Stimulated activated CD4-positive, alpha-beta T cell treated with anti-CD3 and anti-CD28 coated beads, TNF-alpha, amount 100 ng/mL, for 24 hours (primary cell): ENCODE measurements at places on chromosomes 5 and 9.

DNA sequence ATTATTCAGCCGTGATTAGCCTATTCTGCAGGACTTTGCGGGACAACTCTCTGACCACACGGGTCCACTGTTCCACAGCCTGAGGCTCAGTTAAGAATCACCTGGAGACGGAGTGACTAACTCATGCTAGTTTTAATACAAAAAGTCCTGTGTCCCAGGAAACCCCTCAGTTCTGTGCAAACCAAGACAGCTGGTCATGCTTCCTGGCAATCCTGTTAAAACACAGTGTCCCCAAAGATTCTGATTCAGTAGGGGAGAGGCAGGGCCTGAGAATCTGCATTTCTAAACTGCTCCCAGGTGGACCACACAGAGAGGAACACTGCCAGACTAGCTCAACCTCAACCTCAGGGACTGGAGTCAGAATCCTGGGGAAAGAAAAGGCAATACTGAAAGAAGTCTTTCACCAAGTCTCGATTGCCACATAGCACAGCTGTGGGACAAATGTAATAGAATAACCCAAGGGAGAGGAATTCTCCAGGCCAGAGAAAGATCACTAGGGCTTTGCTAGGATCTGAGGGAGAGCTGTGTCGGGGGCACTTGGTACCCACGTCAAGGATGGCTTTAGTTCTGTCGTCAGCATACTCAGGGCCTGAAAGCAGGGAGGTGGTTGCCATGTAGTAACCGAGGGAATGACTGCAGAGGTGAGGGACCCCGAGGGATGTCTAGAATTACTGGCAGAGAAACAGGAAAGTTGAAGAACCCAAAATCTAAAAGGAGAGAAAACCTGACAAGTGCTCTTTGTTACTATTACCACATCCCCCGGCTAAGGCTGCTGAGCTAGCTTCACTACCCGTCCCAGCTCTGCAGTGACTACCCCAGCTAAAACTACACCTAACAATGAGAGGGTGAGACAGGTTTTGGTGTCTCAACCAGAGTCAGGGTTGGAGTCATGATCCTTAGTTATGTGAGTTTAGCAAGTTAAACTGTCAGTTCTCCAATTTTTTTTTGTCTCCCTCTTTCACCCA lies 8.6 kb downstream of the SUSD1 start:
- no peak for DNase-seq

- DNase-seq: no peak
These were observed 2.0 kb upstream of the FAF2 start for GRCh38 chr5:176446028-176446665.

GRCh38 chr9:120729791-120730241 lies 15.5 kb upstream of the MEGF9 start:
- DNase-seq: no peak

DNA sequence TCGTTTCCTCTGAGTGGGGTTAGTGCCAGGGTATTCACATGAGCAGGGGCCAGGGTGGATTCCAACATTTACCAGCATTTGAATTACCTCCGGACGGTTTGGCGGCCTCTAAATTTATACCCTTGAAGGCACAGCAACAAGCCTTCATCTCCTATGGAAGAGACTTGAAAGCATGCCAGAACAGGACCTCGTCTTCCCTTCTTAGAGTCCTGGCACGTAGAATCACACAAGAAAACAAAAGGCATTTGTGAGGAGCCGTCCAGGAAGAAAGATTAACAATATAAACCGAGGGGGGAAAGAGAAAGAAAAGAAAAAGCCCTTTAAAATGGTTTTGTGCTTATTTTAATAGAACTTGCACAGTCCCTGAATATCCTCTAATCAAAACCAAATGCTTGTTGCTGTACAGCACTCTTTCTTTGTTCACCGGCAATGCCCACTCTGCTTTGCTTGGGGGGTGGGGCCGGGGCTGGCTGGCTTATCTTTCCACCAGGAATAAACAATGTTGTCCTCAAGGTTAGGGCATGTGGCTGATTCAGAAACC lies 575.8 kb upstream of the ZNF462 start:
- no peak for DNase-seq

- DNase-seq: no peak
These were observed 170.4 kb downstream of the FOCAD start for GRCh38 chr9:20854444-20854843.

DNA sequence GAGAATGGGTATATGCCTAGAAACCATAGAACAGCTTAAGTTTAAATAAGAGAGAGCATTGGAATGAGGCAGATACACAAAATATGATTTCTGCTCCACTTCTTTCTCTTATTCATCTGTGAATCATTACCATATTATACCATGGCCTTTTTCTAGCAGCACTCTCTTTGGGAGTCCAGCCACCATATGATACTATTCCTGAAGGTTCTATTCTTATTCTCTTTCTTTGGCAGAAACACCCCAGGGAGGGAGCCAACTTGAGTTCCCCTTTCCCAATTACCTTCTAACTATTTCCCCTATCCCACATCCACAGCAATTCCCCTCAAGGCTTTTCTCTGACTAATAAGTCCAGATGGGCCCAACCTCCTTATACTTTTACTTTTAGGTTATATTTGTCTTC lies 55.9 kb downstream of the NDUFAF2 start:
- no peak for DNase-seq

DNA sequence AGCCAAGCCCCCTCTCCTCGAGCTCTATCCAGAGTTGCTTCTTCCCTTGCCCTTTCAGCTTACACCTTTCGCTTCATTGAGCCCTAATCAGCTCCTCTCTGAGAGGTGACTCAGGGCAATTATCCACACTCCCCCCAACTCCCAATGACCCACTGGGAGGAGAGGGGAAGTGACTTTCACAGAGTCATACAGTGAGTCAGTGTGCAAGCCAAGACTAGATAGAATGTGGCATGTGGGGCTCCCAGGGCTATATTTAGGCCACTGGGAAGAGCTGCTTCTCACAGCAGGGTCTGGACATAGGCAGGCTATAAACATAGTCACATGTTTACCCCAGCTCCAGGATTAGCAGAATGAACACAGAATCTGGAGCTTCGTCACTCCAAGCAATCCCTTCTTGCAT lies 57.4 kb downstream of the NRG2 start:
- no peak for DNase-seq

GRCh38 chr9:69222970-69223369 lies 48.9 kb downstream of the TJP2 start:
- no peak for DNase-seq

DNA sequence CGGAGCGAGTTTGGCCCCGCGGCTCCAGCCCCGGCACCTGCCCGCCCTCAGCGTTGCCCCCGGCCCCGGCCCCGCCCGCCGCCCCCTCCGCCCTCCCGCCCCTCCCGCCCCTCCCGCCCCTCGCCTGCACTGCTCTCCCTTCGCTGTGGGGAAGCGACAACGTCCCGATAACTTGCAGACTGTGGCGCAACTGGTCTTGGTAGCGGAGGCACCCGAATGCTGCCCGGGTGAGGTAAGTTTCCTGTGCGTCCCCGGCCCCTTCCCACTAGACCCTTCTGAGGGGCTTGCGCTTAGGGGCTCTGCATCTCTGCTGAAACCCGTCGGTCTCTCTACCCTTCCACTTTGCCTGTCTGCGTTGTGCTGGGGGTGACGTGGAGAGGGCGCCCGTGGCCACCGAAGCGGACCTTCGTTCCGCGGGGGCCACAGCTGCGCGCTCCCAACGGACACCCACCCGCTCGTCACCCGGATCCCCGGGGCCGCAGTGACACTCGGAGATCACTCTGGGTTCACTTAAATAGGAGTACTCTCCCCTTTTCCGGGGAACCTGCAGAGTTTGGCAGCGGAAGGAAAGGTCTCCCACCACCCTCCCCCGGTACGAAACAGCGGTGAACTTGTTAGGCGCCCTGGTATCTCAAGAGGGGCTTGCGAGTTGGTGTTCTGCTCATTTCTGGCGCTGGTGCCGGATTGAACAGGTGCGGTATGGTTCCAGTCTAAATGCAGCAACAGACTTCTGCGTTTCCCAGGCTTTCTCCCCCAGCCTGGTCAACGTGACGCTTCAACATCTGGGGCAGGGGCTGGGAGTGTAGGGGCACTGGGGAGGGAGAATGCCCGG lies 707 bp downstream of the PIP5K1B start:
- DNase-seq: no peak

- no peak for DNase-seq
These were observed 51.7 kb upstream of the SSBP2 start for GRCh38 chr5:81802625-81803024.

- no peak for DNase-seq
These were observed 6.9 kb upstream of the EXOC3 start for GRCh38 chr5:435961-436640.

DNA sequence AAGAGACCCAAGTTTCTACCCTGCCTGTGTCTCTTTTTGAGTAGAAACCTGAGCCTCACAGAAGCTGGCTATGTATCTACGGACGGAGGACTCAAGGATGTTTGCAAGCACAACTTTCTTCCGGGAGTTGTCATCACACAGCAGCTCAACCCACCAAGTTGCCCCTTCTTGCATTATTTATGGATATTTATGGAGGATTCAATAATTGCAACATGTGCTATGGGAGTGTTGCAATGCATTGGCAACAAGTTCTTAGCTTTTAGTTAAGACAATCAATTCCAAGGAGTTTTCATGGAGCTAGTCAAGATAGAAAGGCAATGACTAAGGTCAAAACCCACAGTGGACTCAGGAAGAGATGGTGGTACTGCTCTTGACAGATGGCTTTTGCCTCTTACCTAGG lies 336.9 kb downstream of the ENC1 start:
- DNase-seq: no peak

- no peak for DNase-seq
These were observed 609.0 kb upstream of the COX7C start for GRCh38 chr5:86008704-86009103.

GRCh38 chr5:160269017-160269416 lies 39.7 kb downstream of the FABP6 start:
- no peak for DNase-seq

GRCh38 chr5:87529486-87530076 lies 116.9 kb upstream of the CCNH start:
- DNase-seq: no peak

GRCh38 chr9:99677281-99677680 lies 144.4 kb upstream of the NR4A3 start:
- no peak for DNase-seq

DNA sequence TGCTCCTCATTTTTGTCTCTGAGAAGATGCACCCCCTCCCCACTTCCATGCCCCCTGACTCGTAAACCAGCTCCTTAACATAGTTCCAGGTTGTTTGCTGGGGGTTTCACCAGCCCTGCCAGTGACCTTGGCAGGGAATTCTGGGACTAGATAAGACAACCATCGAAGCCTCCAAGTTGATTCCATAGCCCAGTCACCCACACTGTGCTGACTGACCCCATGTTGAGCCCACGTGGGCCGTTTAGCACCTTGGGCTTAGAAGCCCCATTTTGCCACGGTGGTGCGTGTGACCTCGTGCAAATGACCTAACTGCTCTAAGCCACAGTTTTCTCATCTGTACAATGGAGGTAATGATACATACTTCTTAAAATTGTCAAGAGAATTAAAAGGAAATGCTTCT lies 24.6 kb downstream of the PSAT1 start:
- DNase-seq: no peak

GRCh38 chr5:98320343-98320742 lies 453.1 kb upstream of the RGMB start:
- no peak for DNase-seq

- DNase-seq: no peak
These were observed 333.9 kb upstream of the SEMA6A start for GRCh38 chr5:116908537-116908936.

DNA sequence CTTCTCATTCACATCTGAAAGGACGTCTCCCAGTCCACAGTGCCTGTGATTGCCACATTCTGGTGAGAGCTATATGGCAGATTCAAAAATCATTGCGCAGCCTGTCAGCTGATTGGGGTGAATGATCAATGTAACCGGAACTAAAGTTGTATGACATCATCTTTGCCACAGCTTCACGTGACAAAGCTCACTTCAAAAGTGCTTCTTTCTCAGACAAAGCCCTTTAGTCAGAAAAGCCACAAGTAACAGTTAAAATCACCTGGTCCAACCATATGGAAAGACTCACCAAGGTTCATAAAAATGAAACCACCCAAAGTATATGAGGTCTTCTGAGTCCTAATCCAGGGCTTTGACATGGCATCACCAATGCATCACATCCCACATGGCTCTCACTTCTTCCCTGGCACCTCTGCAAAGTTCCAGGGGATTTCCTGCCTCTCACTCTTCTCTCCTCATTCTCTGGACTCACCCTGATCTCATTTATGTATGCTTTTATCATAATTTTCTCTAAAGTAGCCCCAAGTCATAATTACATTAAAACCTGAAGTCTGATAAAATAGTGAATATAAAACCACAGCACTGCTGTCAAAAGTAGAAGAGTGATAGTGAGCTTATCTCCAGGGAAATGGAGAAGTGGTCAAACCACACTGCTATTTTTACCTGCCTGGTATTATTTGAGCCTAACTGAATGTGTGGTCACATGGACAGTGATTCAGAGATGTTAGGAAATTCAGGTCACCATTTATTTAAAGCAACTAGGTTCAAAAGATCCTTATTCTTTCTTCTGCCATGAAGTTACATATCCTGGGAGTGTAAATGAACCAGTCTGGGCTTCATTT lies 193.1 kb upstream of the PTGER4 start:
- peak; percentile 23 for DNase-seq

DNA sequence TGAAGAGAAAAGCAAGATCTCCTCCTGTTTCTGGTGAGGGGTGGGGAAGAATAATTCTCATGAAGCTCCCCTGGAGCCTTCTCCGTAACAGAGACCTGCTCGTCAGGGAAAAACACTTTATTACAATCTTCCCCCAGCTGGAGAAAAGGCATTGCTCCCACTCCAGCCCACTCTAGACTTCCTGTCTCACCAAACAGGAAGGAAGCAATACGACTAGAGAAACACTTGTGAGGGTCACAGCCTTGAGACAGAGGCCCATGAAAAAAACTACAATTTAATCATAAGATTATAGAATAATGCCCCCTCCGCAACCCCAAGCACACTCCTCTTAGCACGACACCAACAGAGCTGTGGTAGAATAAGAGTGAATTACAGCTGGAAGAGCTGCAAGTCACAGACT lies 197.2 kb upstream of the S1PR3 start:
- no peak for DNase-seq

DNA sequence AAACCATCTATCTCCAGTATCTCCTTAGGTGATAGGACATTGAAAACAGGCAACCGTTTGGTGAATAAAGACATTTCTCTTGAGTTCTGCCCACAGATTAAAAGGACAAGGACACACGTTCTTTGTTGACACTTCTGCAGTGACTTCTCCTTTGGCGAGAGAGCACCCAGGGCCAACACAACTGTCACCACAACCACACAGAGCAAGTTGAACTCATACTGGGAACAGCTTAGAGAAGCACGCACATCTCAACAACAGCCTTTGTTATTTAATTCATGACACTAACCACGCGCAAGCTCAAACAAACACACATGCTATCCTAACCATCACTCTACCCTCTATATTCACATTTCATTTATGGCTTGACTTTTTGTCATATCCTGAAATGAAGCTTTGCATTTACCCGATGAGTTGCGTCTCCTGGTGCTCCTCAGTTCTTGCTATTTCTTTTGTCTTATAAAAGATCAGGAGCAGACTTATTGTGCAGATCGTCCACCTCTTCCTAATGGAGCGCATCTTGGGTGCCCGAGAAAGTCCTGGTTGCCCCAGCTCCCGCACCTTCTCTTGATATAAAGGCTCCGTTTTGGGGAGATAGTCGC lies 543 bp downstream of the ST8SIA4 start:
- no peak for DNase-seq

- no peak for DNase-seq
These were observed 99.2 kb downstream of the PRKACG start for GRCh38 chr9:68914751-68915150.

- no peak for DNase-seq
These were observed 31.5 kb downstream of the MED27 start for GRCh38 chr9:132048201-132048600.

- no peak for DNase-seq
These were observed 310.7 kb downstream of the HCN1 start for GRCh38 chr5:45385321-45386058.

GRCh38 chr9:8764051-8764450 lies 964.5 kb upstream of the DMAC1 start:
- no peak for DNase-seq
